Stimulated activated naive CD8-positive, alpha-beta T cell treated with anti-CD3 and anti-CD28 coated beads, Interleukin-15, Interleukin-2, amounts not matched to agents 100 U/mL and 50 U/mL, for 24 hours (primary cell): ENCODE measurements at places on chromosomes 1 and 21.
A peak's percentile ranks its signal among the peaks of the same experiment; 100 is the strongest.

- DNase-seq, result no peak
Measured at GRCh38 chr1:212070720-212071302, 35.3 kb downstream of the DTL start.

GRCh38 chr1:205588636-205589035 is 43.2 kb downstream of the ELK4 start:
- DNase-seq, result peak; percentile 42

DNA sequence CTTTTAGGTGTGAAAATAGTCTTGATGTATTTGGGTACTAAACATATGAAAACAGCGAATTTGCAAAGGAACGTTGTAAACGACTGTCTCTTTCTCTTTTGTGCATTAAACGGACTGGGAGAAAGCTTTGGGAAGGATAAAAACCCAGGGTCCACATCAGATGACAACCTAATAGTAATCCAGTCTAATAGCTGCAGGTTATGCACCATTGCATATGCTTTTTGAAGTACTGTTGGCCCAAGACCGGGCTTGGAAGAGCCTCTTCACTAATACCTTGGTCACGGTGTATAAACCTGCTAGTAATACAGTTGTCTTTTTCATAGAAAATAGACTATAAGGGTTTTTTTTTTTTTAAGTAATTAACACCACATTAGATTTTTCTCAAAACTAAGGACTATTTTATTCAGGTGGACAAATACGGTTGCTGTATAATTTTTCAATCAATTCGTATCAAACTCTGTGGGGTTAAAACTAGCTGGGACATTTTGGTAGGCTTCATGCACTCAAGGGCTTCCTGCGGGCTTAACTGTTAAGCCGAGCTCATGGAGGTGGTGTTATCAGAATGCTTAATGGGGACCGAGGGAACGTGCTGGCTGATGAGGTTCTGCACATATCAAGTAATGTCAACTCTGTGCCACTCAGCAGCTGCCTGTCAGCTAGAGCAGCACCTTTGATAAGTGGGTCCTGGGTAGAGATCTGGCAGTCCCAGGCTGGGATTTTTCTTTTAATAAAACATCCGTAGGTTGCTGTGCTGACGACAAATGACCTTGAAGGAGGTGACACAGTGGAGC is 2.1 kb downstream of the RYR2 start:
- DNase-seq, result no peak

DNA sequence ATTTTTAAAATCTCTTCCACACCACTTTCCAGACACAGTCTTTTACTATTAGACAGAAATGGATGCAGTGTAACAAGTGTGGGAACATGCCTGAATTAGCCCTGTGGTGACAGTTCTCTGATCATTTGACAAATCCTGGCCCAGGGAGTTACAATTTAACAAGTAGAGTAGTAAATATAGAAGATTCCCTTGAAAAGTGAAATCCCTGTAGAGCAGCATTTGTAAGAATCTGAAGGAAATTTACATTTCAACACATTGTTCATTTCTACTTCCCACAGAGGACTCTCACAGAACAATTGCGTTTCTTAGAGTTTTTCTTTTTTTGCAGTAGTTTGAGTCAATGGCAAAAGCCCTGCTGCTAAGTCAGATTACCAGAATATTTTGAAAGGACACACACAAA is 458.3 kb upstream of the BRINP3 start:
- no peak for DNase-seq

GRCh38 chr1:235156265-235156664 is 4.8 kb downstream of the RBM34 start:
- DNase-seq, result no peak

DNA sequence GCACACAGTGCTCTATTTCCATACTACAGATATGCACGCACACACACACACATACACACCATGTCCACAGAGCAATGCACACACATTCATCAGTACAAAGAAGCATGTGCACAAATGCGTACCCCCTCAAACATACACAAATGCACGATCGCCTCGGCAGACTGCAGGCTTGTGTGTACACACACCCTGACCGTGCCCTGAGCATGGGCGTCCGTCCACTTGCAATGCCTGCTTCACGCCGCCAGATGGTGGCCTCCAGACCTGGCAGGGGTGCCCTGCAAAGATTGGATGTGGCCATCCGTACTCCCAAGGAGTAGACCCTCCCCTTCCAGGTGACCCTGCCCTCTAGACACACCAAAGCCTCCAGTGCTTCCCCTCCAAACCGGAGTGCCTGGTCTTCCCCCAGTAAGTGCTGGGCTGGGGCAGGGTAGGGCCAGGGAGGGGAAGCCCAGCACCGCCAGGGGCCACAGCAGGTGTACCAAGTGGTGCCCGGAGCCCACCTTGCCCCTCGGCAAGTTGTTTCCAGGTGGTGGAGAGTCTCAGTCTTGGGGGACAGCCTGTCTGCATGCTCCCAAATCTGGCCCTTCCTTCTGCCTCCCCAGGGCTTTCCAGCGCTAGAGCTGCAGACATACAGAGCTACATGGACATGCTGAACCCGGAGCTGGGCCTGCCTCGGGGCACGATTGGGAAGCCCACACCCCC is 20.6 kb downstream of the ESPN start:
- peak; percentile 52 for DNase-seq

- no peak for DNase-seq
Measured at GRCh38 chr1:88228114-88228513, 456.0 kb upstream of the PKN2 start.

DNA sequence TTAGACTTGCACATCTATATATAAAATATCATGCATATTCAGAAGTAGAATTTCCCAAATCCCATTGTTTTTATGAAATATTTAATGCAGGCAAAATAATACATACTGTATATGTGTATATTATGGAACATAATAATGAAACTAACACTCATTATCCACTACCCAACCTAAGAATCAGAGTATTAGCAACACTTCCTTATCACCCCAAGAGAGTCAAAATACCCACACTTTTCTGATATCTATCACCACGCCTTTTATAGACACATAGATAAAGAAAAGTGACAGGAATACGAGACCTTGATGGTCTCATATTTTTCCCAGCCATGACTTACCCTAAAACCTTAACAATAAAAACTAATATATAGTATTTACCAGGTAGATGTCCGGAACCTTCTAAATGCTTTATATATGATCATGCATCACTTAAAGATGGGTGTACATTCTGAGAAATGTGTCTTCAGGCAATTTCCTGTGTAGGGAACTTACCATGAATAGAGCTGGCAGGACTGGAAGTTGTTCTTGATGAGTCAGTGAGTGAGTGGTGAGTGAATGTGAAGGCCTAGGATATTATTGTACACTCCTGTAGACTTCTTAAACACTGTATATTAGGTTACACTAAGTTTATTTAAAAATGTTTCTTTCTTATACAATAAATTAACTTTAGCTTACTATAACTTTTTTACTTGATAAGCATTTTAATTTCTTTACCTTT is 45.5 kb downstream of the TNFSF4 start:
- no peak for DNase-seq

DNA sequence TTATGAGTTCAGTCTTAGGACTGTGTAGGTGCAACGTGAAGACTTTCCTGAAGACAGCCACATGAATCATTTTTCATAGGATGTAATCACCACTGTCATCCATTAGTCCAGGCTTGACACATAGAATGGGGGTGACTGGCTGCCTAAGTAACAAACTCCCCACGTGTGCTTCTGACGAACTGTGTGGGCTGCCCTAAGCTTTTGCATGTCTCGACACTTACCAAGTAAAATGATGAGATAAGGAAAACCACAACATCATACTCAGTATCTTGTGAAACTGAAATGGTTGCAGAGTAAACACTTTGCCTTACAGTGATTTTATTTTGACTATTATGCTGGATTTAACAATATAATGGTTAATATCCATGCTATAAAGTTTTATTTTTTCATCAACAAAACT is 19.5 kb downstream of the ERG start:
- DNase-seq, result no peak

GRCh38 chr1:83024251-83024767 is 974.6 kb downstream of the TTLL7 start:
- no peak for DNase-seq

GRCh38 chr1:155978973-155979429 is 654 bp upstream of the ARHGEF2 start:
- peak; percentile 49 for DNase-seq

DNA sequence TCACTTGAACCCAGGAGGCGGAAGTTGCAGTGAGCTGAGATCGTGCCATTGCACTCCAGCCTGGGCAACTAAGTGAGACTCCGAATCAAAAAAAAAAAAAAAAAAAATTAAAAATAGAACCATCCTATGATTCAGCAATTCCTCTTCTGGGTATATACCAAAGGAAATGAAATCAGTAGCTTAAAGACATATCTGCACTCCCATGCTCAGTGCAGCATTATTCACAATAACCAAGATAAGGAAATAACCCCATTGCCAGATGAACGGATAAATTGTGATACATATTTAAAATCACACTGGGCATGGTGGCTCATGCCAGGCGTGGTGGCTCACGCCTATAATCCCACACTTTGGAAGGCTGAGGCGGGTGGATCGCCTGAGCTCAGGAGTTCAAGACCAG is 23.8 kb downstream of the ALDH9A1 start:
- no peak for DNase-seq
